ENCODE measurements at places on chromosomes 3 and 15.

DNA sequence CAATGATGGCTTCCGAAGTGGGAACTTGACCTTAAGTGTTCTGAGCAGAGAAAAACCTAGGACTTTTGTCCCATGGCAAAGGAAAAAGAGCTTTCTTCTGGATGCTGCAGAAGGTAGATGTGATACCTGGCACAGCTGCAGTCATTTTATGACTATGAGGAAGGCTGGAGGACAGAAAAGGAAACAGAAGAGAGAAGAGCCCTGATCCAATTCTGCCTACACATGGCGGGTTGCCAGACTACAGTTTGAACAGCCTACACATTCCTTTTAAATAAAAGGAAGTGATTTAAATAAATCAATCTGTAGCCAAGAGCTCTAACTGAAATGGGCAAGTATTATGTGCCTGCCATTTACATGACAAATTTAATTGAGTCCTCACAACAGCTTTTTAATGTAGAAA lies 43.6 kb upstream of the CHRNB4 start:
- DNase-seq = no peak

DNA sequence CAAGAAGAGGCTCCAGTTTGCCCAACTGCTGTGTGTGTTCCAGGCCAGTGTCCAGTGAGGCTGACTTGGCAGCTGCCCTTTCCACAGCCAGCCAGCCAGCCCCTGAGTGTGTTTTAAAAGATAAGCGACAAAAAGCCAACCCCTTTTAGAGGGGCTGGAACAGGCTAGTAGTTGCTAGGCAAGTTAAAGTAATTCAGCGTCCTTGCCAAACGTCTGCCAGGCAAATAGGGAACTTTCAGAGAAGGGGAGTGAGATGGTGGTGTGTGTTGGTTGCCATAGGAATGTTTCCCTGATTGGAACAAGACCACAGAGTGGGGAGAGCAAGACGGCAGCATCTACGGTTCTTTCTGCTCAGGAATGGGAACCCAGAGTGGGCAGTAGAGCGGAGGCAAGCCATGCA lies 86.3 kb downstream of the TMEM108 start:
- no peak for DNase-seq

- DNase-seq = peak; percentile 86
Measured at GRCh38 chr3:138921316-138922292, 25.3 kb downstream of the FOXL2 start.

GRCh38 chr15:55824857-55825613 lies 82.1 kb upstream of the PRTG start:
- no peak for DNase-seq

- DNase-seq = no peak
Measured at GRCh38 chr3:196918968-196919367, 23.4 kb downstream of the NCBP2 start.
